Left hindlimb (tissue), 1 donor: ENCODE measurements at places on chromosomes 4 and X.

DNA sequence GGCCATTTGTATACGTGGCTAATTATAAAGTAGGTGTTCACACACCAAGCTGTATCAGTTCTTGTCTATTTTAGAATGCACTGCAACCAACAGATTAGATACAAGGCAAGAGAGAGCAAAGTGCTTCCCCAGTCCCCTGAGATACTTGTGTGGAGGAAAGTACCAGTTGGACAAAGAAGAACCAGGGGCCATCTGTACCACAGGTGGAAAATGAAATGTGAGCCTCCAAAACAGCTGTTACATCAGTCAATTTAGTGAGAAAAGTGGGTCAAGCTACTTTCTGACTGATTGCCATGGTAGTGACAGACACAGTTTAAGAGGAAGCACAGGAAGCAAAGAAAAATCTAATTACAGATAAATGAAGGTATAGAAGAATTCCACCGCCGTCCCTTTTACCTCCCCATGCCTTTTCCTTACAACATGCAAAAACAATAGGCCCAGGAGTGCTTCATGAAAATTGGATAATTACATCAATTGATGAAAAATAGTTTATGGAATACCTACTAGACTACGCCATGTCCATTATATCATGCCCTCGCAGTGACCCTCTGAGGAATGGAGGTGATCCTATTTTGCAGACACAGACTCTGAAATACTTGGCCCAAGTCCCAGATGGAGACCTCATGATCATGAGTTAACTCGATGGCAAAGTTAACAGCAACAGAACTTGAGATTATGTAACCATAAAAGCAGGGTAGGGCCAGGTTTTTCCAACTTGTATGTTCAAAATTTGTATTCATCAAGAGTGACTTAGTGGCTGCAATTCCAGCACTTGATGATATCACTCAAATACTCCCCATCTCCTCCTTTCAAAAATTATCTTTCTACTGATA lies 15.8 kb downstream of the SMPX start:
- no peak for DNase-seq

DNA sequence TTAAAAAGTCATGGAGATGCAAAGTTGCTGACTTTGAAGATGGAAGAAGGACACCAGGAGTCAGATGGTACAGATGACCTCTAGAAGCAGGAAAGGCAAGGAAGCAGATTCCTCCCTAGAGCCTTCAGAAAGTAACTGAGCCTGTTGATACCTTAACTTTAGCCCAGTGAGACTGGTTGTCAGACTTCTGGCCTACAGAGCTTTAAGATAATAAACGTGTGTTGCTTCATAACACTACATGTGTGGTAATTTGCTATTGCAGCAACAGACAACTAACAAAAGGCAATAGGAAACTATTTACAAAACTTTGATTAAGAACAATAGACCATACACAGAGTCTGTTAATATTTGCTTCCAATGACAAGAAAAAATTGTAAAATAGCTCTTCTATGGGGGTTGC lies 102.0 kb upstream of the USP38 start:
- no peak for DNase-seq

- DNase-seq = no peak
These were observed 187.4 kb downstream of the TEX13C start for GRCh38 chrX:125507119-125507518.

DNA sequence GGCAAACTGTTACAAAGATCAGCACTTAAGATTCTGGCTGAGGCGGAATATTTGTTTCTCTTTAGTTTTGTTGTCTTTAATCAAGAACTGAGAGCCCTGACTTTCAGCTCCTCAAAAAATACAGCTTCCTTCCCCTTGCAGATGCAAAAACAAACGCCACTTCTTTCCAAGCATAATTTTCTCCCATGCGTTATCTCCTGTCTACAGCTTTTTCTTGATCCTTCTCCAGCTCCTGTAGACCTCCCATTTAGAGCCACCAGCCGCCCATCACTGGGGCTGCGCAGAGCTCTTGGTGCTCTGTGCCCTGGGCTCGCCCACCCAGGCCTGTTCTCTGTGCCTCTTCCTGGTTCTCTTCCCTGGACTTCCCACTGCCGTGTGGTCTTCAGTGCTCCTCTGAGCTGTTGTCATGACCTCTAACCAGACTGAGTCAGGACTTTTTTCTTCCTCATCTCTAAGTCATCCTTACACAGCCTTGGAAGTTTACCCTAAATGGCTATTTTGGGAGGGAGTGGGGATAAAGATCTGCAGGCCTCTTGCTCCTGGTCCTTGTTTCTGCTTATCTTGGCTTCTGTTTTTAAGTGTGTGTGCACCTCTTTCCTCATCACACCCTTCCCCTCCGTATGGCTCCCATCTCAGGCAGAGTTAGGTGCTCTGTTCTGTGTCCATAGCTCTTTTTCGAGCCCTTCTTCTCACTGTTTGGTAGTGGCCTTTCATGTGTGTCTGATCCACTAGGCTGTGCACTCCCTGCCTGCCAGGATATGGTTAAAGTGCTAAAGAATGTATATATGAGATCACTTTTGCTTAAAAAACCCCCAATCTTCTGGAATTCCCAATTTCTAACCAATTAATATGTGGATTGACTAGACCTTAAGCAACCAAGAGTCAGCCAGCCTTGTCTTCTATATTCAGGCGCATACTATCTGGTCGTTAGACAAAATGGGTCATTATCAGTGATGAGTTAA lies 122.5 kb downstream of the PTTG2 start:
- DNase-seq = no peak

GRCh38 chrX:69932323-69932722 lies 117.4 kb downstream of the AWAT2 start:
- no peak for DNase-seq

DNA sequence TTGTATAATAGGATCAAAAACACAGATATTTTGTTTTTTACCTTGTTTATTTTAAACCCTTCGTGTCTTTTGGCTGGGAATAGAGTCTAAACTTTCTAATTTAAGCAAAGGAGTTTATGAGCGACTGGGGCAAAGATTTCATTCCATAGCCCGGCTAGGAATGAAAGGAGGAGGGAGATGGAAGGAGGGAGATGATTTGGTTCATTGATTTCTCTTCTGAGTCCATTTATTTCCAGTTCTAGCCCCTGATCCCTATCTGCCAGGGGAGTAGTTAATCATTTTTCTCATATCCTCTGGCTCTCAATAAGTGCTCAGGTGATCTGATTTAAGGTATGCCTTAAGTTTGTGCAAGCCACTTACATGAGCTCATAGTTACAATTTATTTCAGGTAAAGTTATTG lies 120.0 kb downstream of the SPRY1 start:
- no peak for DNase-seq

- no peak for DNase-seq
These were observed 645 bp upstream of the RAB28 start for GRCh38 chr4:13484749-13485221.

GRCh38 chr4:145602129-145602760 lies 16.9 kb upstream of the MMAA start:
- no peak for DNase-seq

- no peak for DNase-seq
These were observed 59.4 kb upstream of the FBXW7 start for GRCh38 chr4:152594978-152595925.

DNA sequence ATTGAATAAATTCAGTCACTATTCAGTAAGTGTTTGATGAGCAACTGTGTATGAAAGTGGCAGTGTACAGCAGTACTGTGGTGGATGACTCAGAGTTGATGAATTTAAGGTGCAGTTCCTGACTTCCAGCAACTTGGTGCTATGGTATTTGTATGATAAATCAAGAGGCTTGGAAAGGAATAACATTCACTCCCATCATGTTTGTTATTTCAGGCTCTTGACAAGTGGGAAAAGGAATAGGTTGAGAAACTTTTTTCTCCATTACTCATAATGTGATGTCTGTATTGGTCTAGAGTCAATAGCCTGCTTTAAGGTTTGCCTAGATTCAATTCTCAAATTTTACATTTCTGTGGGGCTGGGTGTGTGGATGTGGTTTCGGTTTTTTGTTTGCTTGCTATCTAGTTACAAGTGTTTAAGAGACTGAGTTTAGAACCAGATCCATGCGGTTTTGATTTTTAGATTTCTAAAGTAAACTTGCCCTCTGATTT lies 35.1 kb upstream of the CYP2U1 start:
- DNase-seq = no peak

DNA sequence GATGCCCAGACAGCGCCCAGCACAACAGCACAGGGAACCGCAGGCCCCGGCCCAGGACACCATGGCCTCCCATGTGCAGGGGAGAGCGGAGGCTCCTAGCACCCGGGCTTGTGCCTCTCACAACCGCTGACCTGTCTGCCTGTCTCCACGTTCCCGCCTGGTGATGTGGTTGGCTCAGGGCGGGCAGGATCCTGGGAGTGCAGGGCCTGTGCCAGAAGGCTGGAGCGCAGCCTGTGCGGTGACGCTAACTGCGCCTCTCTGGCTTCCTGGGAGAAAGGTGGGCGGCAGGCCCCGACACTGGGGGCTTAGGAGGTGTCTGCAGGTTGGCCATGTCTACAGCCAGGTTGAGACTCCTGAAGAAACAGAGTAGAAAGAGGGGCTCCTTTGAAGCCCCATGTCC lies 48.7 kb downstream of the CPZ start:
- peak; percentile 11 for DNase-seq

DNA sequence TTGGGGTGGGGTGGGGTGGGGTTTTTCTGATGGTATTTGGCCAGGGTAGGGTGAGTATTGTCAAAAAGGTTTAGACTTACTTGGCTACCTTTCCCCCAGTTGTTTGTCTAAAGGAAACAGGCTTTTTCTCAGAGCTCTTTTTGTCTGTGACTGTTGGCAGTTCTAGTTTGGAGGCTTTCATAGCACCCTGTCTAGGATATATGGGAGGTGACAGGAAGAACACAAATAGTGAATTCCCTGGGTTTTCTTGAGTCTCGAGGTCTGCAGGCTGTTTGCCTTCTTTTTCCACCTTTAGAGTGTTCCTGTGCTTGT lies 13.5 kb downstream of the RPS6KA3 start:
- DNase-seq = no peak

DNA sequence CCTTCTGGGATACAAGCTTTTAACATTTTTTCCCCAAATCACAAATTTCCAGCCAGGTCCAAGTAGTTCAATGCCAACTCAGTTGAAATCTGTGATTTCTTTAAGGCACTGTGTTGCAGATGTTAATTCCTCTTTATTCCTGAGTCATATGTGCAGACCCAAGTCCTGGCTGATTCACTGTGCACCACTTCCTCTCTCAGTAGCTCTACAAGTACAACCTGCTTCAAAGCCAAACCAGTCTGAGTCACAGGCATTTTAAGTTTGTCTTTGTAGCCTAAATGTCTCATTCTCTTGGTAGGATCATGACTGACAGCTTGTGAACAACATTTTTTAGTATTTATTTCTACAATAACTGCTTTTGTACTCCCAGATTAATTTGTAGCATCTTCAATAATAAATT lies 165.6 kb upstream of the S100G start:
- no peak for DNase-seq

DNA sequence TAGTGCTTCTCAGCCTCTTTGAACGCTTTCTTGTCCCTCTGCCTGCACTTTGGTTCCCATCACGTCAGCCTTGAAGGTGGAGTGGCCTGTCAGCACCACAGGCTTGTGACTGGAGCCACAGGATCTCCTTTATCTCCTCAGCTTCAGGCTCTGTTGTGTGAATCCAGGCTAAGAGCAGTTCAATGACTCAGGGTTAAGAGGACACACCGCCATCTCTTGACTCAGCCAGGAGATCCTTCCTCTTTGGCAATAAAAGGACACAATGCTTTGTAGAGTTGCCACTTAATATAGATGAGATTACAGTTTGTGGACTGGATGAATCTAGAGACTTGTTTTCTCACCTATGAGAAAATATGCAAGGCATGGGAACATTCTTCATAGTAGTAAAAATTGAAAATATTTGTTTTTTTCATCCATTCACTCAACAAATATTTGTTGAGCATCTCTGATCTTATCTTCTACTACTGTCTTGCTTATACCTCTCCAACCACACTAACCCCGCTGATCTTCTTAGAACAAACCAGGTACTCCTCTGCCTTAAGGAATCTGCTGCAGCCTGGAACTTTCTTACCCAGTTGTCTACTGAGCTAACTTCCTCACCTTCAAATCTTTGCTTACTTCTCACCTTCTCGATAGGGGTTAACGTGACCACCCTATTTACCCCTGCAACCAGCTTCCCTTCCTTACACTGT lies 62.3 kb downstream of the UCHL1 start:
- no peak for DNase-seq

DNA sequence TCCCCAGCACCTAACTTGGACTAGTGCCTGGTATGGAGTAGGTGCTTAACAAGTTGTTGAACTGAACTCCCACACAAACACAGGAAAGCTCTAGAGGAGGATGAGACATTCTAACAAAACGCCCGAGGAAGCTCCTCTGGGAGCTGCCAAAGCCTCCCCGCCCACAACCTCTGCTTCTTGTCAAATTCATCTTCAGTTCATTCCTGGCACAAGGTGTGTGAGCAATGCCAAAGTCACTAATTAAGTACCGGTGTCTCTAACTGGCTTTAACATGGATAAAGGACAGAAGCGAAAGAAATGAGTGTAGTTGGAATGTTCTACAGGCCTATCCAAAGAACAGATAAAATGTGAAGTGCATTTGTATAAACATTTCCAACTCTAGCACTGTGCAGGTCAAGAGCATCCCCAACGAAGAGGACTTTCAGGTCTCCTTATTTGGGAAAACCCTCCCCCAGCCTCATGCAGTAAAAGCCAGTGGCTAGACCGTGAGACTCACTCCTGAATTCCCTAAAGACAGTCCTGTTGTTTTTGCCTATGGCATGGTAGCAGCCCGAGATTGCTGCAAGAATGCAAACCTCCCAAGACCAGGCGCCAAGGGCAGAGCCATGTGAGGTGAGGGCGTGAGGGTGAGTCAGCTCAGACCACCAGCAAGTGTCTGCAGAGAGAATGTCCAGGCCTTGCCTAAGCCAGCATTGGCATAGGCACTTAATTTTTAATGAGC lies 72.2 kb upstream of the KLF3 start:
- DNase-seq = no peak

DNA sequence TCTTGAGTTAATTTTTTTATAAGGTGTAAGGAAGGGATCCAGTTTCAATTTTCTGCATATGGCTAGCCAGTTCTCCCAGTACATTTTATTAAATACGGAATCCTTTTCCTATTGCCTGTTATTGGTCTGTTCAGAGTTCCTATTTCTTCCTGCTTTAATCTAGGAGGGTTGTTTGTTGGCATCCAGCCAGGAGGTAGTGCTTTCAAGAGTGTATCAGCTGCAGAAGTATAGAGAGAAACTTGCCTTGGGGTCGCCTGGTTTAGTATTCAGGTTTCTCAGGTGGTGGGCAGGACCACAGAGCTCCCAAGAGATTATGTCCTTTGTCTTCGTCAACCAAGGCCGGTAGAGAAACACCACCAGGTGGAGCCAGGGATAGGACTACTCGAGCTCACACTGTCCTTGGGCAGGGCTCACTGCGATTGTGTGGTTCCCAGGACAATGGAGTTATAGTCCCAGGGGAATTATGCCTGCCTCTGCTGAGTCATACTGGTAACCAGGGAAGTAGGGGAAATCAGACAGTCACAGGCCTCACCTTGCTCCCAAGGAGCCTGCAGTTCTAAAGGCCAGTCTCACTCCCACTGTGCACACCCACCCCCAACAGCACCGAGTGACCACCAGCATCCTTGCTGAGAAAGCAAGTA lies 168.1 kb downstream of the VSIG4 start:
- DNase-seq = no peak

DNA sequence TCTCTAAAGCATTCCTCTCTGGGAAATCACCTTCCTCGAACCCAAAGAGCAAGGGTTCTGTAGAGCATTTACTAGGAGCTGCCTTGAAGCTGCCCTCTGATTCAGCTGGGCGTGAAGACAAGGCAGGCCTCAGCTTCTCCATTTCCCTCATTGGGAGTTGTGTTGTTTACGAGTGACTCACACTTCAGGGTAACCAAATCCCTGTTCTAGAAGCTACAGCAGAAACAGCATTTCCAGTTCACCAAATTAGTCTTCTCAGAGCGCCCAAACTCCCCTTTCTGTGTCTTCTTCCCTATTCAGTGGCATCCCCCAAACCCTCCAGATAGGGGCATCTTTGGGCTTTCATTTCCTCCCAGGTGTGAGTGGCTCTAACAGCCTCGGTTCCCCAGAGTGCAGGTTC lies 863 bp upstream of the XPNPEP2 start:
- DNase-seq = no peak
